Fibroblast of pulmonary artery (primary cell): ENCODE measurements at places on chromosomes 4 and X.

DNA sequence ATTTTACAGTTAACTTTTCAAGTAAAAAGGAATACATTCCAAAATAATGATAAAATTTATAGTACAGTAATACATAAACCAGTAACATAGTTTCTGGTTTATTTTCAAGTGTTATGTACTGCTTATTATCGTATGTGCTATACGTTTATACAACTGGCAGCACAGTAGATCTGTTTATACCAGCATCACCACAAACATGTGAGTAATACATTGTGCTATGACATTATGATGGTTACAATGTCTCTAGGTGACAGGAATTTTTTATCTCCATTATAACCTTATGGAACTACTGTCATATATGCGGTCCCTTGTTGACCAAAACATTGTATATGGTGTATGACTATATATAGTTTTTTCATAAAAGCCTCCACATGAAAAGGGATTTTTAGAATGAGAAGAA lies 256.9 kb downstream of the ANKRD50 start:
- DNase-seq: no peak

GRCh38 chr4:140642674-140643437 lies 74.1 kb upstream of the UCP1 start:
- DNase-seq: no peak

DNA sequence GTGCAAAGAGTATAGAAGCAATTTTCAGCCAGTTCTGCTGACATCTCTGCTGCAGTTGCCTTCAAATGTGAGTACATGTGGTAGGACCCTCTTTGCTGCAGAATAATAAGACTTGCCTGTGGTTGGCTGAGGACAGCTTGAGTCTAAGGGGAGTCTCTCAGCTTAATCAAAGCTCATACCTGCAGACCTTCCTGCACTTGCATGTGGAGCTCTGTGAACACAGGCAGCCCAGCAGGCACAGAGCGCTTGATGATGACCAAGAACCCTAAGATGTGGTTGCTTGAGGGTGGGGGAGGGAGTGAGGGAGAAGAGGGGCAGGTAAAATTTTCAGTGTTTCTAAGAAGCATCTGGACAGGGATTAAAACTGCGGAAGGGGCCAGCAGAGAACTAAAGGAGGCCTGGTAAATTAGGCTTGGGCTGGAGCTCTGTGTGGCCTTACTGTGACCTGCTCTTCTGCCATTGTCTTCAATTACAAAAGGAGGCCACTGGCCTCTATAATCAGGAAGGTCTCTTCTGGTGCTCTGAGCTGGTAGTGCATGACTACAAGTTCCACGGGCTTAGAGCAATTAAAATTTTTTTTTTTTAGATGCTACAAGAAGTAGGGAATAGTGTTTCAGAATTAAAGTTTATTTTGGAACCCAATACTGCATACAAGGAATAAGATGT lies 59.9 kb upstream of the CHRNA9 start:
- no peak for DNase-seq

- no peak for DNase-seq
Observed at GRCh38 chr4:106208481-106209460, 107.2 kb downstream of the TBCK start.

- peak; percentile 40 for DNase-seq
Observed at GRCh38 chrX:39688576-39689375, 409.0 kb downstream of the BCOR start.

DNA sequence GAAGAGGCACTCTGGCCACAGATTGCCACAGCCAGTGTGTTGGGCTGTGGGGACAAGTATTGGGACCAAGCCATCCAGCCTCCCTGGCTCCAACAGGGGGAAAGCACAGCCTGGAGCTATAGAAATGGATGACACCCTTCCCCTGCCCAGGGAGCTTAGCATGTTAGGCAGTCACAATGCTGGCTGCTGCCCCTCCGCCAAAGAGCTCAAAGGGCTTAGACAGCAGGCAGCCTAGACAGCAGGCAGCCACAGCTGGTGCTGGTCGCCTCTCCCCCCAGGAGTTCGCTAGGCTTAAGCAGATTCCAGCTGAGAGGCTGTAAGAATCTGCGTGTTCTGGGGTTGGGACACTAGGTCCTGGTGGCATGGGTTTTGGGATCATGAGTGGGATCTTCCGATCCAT lies 94.5 kb upstream of the MXRA5 start:
- no peak for DNase-seq

DNA sequence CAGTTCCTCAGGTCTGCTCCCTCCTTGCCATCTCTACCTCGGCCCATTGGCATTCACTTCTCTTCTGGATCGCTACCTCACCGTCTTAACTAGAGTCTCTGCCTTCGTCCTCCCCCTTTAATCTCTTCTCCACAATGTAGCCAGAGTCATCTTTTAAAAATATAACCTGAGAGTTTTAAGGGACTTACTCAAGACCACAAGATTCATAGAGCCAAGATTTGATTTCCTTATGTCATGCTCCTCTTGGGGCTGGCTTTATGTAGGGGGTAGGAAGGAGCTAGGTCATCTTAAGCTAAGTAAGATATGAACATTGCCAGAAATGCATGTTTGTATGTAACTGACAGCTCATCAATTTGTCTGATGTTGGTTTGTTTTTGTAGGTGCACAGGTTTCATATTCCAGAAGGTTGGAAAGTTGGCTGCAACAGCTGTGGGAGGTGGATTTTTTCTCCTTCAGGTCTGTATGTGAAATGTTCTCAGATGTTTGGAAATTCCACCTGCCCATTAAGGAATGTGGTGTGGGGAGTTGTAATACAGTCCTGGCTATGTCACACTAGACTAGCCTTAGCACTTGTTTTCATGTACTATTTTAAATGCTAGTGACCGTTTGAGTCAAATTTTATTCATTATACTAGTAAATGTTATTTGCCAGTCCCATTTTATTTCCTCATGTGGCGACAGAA lies 19.6 kb downstream of the FUNDC2 start:
- DNase-seq: no peak

- no peak for DNase-seq
Observed at GRCh38 chr4:145639186-145639698, 20.1 kb downstream of the MMAA start.

GRCh38 chr4:90766837-90767236 lies 639.6 kb downstream of the CCSER1 start:
- DNase-seq: no peak

DNA sequence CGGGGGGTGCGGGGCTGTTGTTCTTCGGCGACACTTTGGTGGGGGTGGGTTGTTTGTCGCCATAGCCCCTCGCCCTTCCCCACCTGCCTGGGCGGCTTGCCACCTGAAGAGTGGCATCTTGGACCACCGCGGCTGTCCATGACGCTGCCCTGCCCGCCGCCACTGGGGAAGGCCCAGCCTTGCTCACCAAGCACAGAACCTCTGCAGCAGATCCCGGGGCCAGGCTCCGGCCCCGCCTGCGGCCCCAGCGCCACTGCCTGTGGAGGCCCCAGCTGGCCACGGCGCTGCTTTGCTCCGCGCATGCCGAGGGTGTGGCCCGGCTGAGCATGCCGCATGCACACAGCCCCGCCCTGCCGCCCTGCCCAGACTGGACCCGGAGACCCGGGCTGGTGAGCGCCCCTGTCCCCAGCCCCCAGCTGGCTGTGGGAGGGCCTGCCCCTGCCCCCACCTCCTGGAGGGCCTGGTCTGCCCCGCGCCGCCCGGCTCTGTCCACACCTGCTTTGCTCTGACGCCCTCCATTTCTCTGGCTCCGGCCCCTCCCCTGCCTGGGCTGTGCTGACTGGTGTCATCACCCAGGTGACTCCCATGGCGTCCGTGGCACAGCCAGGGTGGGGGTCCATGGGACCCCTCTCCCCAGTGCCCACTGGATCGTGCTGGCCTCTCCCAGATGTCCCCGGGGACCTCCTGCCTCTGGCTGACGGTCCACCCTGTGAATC lies 5.3 kb downstream of the NAT8L start:
- DNase-seq: no peak

- no peak for DNase-seq
Observed at GRCh38 chr4:154421618-154422017, 70.0 kb downstream of the DCHS2 start.

- no peak for DNase-seq
Observed at GRCh38 chrX:11434607-11435006, 141.4 kb downstream of the AMELX start.

GRCh38 chr4:156963419-156963818 lies 8.2 kb downstream of the PDGFC start:
- DNase-seq: no peak

- DNase-seq: peak; percentile 73
Observed at GRCh38 chr4:147050356-147050765, 104.7 kb upstream of the TTC29 start.

DNA sequence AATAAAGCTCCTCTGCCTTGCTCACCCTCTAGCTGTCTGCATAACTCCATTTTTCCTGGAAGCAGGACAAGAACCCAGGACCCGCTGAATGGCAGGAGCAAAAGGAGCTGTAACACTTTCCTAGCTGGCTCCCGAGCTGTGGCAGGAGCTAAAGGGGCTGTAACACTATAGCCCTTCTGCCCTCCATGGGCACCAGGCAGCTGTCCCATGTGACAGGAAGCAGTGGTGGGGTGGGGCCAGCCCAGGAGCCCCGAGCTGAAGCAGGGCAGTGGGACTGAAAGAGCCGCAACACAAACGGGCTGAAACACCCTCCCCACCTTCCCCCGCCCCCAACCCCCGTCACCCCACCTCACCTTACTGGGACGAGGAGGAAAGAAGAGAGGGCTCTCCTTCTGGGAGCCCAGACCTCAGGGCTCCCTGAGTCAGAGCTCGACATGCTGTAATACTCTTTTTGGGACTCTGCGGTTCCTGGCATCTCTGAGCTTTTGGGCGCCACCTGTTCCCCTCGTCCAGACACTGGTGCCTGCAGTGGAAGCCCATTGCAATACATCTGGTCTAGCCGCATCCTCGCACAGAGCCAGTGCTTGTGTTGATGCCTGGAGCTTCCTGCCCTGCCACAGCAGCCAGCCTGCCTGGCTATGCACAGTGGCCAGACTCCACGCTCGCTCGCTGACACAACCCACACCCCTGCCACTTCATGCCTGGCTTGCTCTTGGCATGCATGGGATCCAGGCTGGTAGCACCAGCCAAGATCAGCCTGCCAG lies 39.4 kb downstream of the PPM1K start:
- DNase-seq: no peak

GRCh38 chr4:20676501-20677197 lies 23.6 kb upstream of the PACRGL start:
- DNase-seq: no peak

GRCh38 chr4:77493120-77493752 lies 112.4 kb upstream of the CXCL13 start:
- DNase-seq: no peak

DNA sequence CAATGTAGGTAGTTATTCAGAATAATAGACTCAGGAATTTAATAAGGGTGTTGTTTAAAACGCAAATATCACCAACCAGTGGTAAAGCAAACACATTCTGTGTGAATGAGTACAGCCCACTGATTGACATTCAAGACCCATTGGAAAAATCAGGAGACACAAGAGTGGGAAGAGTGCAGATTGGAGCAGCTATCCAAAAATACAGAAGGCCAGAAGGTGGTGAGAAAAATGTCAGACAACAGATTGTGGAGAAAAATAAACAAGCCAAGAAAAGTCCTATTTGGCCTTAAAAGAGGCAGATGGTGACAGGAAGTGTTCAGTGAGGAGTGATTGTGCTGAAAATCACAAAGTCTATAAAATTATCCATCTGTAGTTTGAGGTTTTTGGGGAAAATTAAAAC lies 39.3 kb downstream of the CPE start:
- no peak for DNase-seq

DNA sequence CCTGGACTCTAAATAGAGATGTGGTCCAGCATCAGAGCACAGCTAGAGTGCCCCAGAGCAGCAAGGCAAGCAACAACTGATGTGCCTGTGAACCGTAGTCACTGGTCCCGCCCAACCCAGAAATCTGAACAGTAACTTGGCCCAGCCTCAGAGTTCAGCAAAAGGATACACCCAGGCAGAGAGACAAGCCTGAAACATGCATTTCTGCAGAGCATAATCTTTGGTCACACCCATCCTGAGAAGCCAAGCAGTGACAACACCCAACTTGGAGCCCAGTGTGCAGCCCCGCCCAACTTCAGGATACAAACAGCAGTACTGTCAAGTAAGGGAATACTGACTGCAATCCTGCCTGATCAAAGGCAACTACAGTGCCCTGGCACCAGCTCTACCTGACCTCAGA lies 78.9 kb downstream of the CCDC160 start:
- DNase-seq: no peak

GRCh38 chr4:128810331-128810870 lies 901 bp downstream of the JADE1 start:
- peak; percentile 42 for DNase-seq

- DNase-seq: peak; percentile 48
Observed at GRCh38 chrX:47831788-47832187, 4.9 kb upstream of the ZNF81 start.

- DNase-seq: no peak
Observed at GRCh38 chr4:56310401-56311125, 76.7 kb downstream of the AASDH start.

DNA sequence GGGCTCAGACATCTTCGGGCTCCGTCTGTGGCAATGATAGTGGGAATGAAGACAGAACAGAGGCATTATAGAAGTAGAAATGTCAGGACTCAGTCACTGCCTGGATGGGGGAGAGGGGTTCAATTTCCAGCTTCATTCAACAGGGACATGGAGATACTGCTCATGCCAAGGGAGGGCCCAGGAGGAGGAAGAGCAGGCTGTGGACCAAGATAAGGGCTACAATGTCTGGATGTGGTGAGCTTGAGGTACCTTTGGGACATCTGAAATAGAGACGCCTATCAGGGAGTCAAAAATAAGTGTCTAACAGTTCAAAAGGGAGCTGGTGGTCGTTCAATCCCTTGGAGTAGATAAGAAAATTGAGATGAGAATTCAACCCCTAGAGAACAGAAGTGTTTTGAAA lies 34.5 kb downstream of the ELF4 start:
- DNase-seq: no peak

- peak; percentile 97 for DNase-seq
Observed at GRCh38 chr4:139740531-139741041, 75.0 kb downstream of the MGST2 start.

DNA sequence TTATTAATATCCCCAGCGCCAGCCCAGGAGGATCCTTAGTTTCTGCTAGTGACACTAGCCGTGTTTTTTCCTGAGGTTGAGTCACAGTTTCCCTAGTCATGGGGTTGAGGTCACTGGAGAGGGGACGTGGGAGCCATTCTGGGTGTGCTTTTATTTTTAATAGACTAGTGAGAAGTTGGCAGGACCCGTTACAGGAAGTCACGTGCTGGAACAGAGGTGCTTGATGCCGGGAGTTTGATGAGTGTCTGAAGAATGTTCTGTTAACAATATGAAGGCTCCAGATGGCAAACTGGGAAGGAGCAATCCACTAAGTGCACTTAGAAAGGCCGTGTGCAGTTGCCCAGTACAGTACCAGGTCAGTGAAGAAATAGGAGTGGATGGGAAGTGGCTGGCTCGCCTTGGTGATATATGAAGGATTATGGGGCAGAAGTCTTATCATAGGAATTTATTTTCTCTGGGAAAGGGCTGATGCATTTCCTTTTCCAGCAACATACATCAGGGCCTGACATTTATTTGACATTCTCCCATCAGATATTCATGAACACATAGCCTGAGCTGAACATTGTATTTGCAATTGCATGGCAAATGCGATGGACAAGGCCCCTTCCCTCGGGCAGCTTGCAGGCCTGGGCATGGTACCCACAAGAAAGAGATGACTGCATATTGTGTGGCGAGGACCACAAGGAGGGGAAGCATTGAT lies 291.8 kb downstream of the FBXW7 start:
- DNase-seq: peak; percentile 46
